ENCODE measurements at places on chromosomes 16 and 17. TPM values are rescaled to one million over a fixed set of nuclear protein-coding genes. Genes with fewer than 3 reads are reported as not detected.

DNA sequence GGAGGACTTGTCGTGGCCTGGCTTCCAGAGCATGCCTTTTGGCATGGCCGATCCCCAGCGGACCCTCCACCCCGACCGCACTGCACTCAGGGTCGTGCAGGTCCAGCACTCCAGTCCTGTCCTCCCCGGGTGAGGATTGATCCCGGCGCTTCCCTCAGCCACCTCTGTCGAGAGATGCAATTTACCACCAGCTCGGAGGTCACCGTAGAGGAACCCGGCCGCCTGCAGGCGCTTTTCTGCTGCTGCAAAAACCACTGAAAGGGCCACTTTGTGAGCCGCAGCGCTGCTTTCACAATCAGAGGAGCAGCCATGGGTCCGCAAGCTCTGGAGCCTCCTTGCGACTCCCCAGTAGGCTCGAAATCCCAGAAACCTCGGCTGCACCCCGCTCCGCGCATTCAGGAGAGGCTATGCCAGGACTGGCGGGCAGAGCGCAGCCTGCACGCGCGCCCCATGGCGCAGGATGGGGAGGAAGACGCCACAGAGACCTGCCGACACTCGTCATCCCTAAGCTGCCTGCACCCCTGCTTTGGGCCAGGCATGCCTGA is 134.2 kb downstream of the HS3ST2 start:
- H3K4me3 ChIP-seq, result no peak overlapping the region
- no peak overlapping the region for H3K27ac ChIP-seq
- H3K27me3 ChIP-seq, result peaks cover 44% of the 10 kb centered on the region
- H3K36me3 ChIP-seq, result no peaks in the 10 kb centered on the region
- peaks cover 7% of the 10 kb centered on the region for H3K4me1 ChIP-seq
- peak; percentile 10 for DNase-seq

GRCh38 chr17:74678541-74678940 is 34.2 kb downstream of the CD300LF start:
- DNase-seq, result peak; percentile 15
- H3K27me3 ChIP-seq, result peaks cover 16% of the 10 kb centered on the region
- peaks cover 17% of the 10 kb centered on the region for H3K4me1 ChIP-seq
- no peak overlapping the region for H3K27ac ChIP-seq

GRCh38 chr17:62219221-62219899 is 154.3 kb upstream of the MED13 start:
- no peaks in the 10 kb centered on the region for H3K4me1 ChIP-seq
- H3K27me3 ChIP-seq, result peaks cover 5% of the 10 kb centered on the region
- H3K4me3 ChIP-seq, result no peak overlapping the region
- no peak overlapping the region for H3K27ac ChIP-seq
- DNase-seq, result no peak

TP53TG3B gene
- total RNA-seq, result not detected

PRCD gene
- not detected for total RNA-seq

All from activated CD4-positive, alpha-beta memory T cell treated with anti-CD3 and anti-CD28 coated beads for 36 hours (primary cell).